Motor neuron (in vitro differentiated cells): ENCODE measurements at places on chromosomes 3 and 15.

DNA sequence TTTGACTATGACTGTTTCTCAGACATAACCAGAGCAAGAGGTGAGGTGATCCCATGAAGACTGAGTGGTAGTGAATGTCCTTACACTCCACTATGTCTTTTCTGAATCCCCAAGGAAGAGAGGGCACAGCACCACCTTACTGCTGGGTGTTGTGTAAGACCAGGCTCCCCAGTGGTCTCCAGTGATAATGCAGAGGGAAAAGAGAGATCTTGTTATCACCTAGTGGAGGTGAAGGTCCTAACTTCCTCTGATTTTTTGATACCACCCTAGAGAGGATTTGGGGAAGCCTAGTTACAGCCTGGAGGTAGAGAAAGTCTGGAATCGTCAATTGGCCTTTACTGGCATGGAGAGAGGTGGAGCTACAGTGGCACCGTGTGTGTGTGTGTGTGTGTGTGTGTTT, 288.0 kb upstream of the BCHE start:
- ATAC-seq: no peak

DNA sequence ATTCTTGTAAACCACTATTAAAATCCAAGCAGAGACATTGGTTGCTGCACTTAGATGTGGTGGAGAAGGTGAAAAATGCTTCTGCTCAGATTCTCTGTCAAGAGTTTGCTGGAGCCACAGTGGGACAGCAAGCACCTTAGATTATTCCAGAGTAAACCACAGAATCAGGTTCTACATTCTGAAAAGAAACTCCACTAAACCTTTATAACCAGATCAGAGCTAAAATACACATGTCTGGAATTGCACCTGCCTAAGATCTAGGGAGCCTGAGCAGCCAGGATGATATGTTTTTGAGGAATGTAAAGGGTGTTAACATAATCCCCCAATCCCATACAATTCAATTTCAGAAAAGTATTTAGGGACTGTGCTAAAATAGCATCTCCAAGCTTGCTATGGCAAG, at the start of gene ZPLD1:
Gene ZPLD1 (plus strand): TSS at position 301 of the 400 bp plus-strand sequence. CDS start 3,473 bp downstream, outside the sequence.
- ATAC-seq: no peak

DNA sequence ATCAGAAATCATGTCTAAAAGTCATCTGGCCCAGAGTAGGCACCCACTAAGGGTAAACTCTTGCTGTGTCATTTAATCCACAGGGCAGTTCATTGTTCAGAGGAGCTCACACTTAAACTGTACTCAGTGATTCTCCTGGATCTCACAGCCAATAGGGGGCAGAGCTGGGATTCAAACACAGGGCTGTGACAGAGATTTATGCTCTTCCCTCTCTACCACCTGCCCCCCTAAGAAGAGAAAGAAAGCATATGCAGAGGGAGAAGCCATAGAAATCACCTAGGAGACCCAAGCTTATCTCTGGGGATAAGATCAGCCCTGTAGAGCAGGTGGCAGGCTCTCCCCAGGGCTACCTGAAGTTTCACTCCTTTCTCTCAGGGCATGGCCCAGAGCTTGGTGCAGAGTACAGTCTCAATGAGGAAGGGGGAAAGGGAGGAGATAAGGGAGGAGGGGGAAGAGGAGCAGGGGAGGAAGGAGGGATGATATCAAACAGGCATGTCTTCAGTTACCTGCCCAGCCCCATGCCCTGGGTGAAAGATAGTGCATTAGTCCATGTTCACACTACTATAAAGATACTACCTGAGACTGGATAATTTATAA, 51.8 kb upstream of the ADPGK start:
- peak; percentile 38 for ATAC-seq

DNA sequence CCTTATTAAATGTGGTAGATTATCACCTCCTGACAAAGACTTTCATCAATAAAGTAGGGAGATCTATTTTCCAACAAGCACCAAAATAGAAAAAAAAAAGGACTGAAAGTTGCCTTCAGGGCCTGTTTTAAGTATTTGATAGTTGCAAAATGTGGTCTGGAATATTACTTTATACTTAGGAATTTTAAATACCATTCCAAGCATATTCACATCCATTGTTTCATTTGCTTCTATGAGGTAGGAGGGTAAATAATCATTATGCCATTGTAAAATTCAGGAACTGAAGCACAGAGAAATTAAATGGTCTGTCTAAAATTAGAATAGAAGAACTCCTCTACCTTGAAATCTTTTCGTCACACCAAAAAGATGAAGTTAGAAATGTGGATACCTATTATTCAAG, 110.0 kb downstream of the TMCC1 start:
- no peak for ATAC-seq

GRCh38 chr15:70533931-70534742, 229.2 kb downstream of the UACA start:
- ATAC-seq: no peak

DNA sequence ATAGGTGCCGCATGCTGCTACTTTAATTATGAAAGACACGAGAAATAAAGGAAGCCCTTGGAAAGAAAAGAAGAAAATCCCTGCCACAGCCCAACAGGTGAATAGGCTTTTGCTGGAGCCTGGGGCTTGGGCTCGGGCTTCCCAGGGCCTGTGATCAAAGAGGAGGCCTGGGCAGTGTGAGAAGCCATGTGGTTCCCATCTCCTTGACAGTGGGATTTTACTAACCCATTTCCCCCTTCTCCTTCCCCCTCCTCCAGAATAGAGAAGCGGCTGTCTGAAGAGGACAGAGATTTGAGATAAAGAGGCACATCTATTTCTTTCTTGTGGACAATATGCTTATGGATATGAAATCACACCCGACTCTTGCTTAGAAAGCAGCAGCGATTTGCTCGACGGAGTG, 369.1 kb downstream of the MCTP2 start:
- no peak for ATAC-seq

DNA sequence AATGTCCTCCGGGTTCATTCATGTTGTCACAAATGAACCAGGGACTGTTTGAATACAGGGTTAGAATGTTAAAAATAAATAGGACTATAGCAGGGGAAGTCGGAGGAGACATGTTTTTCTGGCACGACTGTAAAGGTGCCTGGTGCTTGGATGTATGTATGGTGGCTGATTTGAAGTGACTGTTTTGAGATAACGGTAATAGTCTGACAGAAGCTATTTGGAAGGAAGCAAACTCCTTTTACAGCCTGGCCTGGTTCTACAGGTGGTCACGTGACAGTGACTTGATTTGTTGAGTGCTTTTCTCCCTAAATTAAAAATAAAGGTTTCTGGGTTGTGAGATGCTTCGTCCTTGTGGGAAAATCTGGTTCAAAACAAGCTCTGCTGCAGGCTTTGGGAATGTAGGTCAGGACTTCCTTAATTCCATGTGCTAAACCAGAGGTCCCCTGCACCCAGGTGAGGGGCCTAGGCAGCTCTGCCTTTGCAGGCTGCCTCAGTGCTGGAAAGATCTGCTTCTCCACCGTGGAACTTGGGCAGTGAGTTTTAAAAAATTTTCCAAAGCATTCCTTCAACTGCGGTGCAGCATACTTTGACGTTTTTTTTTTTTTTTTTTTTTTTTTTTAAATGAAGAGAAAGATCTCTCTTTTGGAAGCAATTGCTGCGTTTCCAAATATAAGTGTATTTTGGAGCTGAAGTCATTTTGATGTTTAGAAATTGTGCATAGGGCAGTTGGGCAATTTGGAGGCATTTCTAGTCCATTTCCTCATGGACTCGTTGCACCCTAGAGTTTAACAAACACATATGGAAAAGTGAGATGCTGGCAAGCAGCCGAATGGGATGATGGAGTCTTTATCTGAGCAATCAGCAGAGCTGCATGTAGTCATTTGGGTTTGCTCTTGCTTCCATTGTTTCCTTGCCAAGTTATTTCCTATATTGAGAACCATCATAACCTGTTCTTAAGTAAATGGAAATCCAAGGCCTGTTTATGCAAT, 30.9 kb downstream of the ITPR1 start:
- peak; percentile 42 for ATAC-seq

GRCh38 chr3:160141485-160142185, 83.6 kb upstream of the C3orf80 start:
- no peak for ATAC-seq

GRCh38 chr3:161336661-161337060, 34.7 kb downstream of the SPTSSB start:
- no peak for ATAC-seq

DNA sequence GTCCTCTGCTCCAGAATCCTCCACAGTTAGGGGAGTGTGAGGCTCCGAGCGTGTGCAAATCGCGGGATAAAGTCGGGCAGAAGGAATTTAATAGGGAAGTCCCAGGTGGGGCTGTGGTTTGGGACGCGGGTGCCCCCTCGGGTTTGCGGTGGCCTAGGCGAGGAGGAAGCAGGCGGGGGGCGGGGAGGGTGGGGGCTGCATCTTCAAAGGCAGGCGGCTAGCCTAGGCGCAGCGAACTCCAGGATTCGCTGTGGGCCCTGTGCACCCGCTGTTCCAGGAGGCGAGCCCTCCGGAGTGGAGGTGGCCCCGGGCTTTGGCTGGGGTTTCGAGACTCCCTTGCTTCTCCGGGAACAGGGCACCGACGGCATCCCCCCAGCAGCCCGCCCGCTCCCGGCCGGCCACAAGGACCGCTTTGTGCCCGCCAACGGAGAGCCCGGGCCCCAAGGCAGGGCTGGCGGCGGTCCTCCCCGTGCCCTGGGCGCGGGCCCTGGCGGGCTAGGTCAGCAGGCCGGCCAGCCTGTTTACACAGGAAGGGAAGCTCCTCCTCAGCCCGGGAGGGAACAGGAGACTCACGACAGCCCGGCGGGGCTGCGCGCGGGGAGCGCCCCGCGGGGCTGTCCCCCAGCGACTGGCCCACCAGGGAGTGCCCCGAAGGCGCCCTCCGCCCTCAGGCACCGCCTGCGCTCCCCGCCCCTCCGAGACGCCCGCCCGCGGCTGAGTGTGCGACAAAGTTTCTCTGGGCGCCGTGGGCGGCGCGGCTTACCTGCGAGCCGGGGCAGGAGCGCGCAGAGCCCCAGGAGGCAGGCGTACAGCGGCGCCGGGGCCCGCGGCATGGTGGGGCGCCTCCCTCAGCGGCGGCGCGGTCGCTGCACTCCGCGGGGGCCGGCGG, 753 bp downstream of the ITGB5 start:
- ATAC-seq: peak; percentile 67

- ATAC-seq: no peak
Observed at GRCh38 chr3:12015627-12016026, 11.4 kb downstream of the SYN2 start.

- no peak for ATAC-seq
Observed at GRCh38 chr15:66713843-66714508, 11.9 kb downstream of the SMAD6 start.

GRCh38 chr15:39551476-39551875, 29.4 kb upstream of the THBS1 start:
- no peak for ATAC-seq
